A549 treated with AZD2906 at 1 μM for 4 hours (cell line): ENCODE measurements at places on chromosomes 2 and 18. TPM values are rescaled to one million over a fixed set of nuclear protein-coding genes. Genes with fewer than 3 reads are reported as not detected.

The MYO5B gene
- total RNA-seq = 6.7 to 8.7 TPM (median 8.0 TPM) in 5 replicates

The ZBTB14 gene
- 6.1 to 7.8 TPM (median 6.6 TPM) in 5 replicates for total RNA-seq

The DES gene
- 0.14 to 0.69 TPM (median 0.27 TPM) in 5 replicates for total RNA-seq

The MC2R gene
- not detected in 5 replicates for total RNA-seq

The IL18RAP gene
- 0.03 to 0.25 TPM (median 0.09 TPM) in 4 of 5 replicates, not detected in the other for total RNA-seq

The DQX1 gene
- total RNA-seq = 0.07 to 0.15 TPM (median 0.13 TPM) in 5 replicates

The CHRNG gene
- not detected in 5 replicates for total RNA-seq

The SKOR2 gene
- not detected in 5 replicates for total RNA-seq

The RUFY4 gene
- 0.08 TPM in 1 of 5 replicates, not detected in the others for total RNA-seq

The ZNF519 gene
- 1.3 to 1.6 TPM (median 1.4 TPM) in 5 replicates for total RNA-seq

The DAPL1 gene
- total RNA-seq = 0.13 to 0.16 TPM in 2 of 5 replicates, not detected in the others

The CCDC74B gene
- 4.2 to 6.8 TPM (median 6.2 TPM) in 5 replicates for total RNA-seq

The SERPINB10 gene
- not detected in 5 replicates for total RNA-seq

The FAM237A gene
- total RNA-seq = not detected in 5 replicates

The SERPINB3 gene
- 0.06 to 0.14 TPM (median 0.09 TPM) in 5 replicates for total RNA-seq

The MYCN gene
- 0.03 TPM in 3 of 5 replicates, not detected in the others for total RNA-seq

The ABCA12 gene
- 0.15 to 0.43 TPM (median 0.23 TPM) in 5 replicates for total RNA-seq

The LIMS1 gene
- 45.2 to 67.4 TPM (median 59.9 TPM) in 5 replicates for total RNA-seq

The ZNF892 gene
- 0.21 to 0.95 TPM (median 0.65 TPM) in 5 replicates for total RNA-seq

The CDKL4 gene
- total RNA-seq = not detected in 5 replicates

The GPR45 gene
- total RNA-seq = 0.06 TPM in 1 of 5 replicates, not detected in the others

The CELF4 gene
- total RNA-seq = not detected in 5 replicates

The STARD6 gene
- not detected in 5 replicates for total RNA-seq

The SH3RF3 gene
- total RNA-seq = 0.47 to 0.71 TPM (median 0.66 TPM) in 5 replicates

The BMP10 gene
- not detected in 5 replicates for total RNA-seq

The KIF1A gene
- 0.51 to 0.84 TPM (median 0.65 TPM) in 5 replicates for total RNA-seq

The GPC1 gene
- total RNA-seq = 183 to 261 TPM (median 244 TPM) in 5 replicates

The CNTNAP5 gene
- total RNA-seq = not detected in 5 replicates

The UGT1A3 gene
- 0.05 to 0.09 TPM (median 0.07 TPM) in 4 of 5 replicates, not detected in the other for total RNA-seq

The LOXL3 gene
- 0.31 to 0.60 TPM (median 0.49 TPM) in 5 replicates for total RNA-seq

The RND3 gene
- total RNA-seq = 39.6 to 49.5 TPM (median 45.9 TPM) in 5 replicates

The ITPRIPL1 gene
- not detected in 5 replicates for total RNA-seq

The TWIST2 gene
- 8.5 to 16.9 TPM (median 14.4 TPM) in 5 replicates for total RNA-seq

The CD8A gene
- 0.18 to 0.55 TPM (median 0.24 TPM) in 5 replicates for total RNA-seq

The NAT8 gene
- not detected in 5 replicates for total RNA-seq

The TCF23 gene
- total RNA-seq = not detected in 5 replicates

The C2orf15 gene
- 0.50 to 0.70 TPM (median 0.64 TPM) in 5 replicates for total RNA-seq
